ENCODE measurements at places on chromosomes 4 and X.

DNA sequence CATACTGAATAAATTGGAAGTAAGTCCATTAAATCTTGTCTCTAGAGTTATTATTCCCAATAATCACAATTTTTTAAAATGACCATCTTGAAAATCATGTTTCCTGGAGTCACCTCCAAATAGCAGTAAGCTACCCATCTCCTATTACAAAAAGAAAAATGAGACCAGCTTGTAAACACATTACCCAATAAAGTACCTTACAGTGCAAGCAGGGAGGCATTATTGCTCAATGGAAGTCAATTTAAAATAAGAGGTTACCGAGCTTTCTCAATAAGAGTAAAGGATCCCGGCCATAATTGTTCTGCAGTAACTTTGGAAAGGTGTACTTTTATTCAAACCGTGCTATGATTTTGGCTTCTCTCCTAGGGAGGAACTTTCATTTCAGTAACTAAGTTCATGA is 78.0 kb downstream of the DMD start:
- H3K27me3 ChIP-seq: no peaks in the 10 kb centered on the region
- no peak overlapping the region for H3K27ac ChIP-seq
- DNase-seq: no peak
- H3K4me1 ChIP-seq: no peaks in the 10 kb centered on the region
- no peaks in the 10 kb centered on the region for H3K36me3 ChIP-seq

- H3K27me3 ChIP-seq: no peaks in the 10 kb centered on the region
- H3K36me3 ChIP-seq: no peaks in the 10 kb centered on the region
- no peaks in the 10 kb centered on the region for H3K4me1 ChIP-seq
- H3K27ac ChIP-seq: no peak overlapping the region
- no peak overlapping the region for H3K4me3 ChIP-seq
These were observed 581.9 kb upstream of the PITX2 start for GRCh38 chr4:111204797-111205196.

DNA sequence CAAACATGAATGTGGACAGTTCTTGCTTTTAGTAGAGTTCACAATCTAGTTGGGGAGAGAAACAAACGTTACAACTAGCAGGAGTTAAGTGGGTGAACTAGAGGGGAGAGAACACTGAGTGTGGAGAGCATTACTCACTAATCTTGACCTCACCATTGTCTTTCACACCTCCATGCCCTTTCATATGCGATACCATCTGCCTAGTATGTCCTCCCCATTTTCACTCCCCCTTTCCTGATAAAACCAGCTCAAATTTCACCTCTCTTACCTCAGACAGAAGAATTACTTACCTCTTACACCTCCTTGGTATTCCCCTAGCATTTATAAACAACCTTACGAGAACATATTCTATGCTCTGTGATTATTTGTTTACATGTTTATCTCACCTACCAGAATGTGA is 53.6 kb downstream of the LAS1L start:
- no peak overlapping the region for H3K4me3 ChIP-seq
- no peaks in the 10 kb centered on the region for H3K4me1 ChIP-seq
- DNase-seq: no peak
- H3K27ac ChIP-seq: no peak overlapping the region

DNA sequence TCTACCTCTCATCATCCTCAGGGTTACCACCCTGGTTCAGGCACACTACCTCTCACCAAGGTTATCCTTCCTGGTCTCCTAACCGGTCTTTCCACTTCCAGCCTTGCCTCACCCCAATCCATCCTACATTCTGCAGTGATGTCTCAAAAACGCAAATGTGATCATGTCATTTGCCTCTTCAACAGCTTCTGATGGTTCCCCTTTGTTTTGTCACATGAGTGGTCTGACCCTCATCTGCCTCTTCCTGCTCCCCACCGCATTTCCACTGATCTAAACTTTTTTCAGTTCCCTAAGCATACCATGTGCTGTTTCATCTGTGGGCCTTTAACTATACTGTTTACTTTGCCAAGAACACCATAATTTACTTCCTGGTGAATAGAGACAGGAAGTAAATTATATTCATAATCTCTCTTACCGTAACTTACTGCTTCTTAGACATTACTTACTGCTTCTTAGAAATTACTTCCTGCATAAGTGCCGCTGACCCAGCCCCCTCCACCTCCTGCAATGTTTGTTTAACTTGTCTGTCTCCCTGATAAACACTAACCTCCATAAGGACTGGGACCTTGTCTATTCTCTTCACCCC is 27.1 kb upstream of the NSUN7 start:
- H3K4me3 ChIP-seq: no peak overlapping the region
- H3K36me3 ChIP-seq: no peaks in the 10 kb centered on the region
- no peak overlapping the region for H3K27ac ChIP-seq
- no peaks in the 10 kb centered on the region for H3K27me3 ChIP-seq

GRCh38 chr4:60857130-60857753 is 342.9 kb upstream of the ADGRL3 start:
- H3K4me3 ChIP-seq: no peak overlapping the region
- no peaks in the 10 kb centered on the region for H3K36me3 ChIP-seq
- no peaks in the 10 kb centered on the region for H3K27me3 ChIP-seq
- no peaks in the 10 kb centered on the region for H3K4me1 ChIP-seq

- peaks cover 18% of the 10 kb centered on the region for H3K27me3 ChIP-seq
- H3K4me3 ChIP-seq: no peak overlapping the region
- H3K36me3 ChIP-seq: no peaks in the 10 kb centered on the region
- DNase-seq: no peak
- no peaks in the 10 kb centered on the region for H3K4me1 ChIP-seq
- no peak overlapping the region for H3K27ac ChIP-seq
These were observed 28.3 kb upstream of the PARM1 start for GRCh38 chr4:74904509-74905065.

DNA sequence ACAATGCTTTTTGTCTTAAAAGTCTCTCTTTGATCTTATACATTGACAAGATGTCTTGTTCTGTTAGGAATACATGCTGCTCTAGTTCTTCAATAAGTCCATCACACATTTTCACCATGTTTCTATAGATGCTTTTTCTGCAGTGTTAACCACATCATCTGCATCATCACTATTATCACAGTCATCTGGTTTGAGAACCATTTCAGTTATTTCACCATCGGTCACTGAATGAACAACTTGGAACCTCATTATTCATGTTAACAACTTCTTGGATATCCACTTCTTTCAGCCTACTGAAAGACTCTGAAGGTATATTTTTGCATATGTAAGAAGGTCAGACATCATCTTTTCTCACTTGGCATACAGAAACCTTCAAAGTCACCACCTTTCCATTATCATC is 975.2 kb downstream of the STIM2 start:
- no peak overlapping the region for H3K4me3 ChIP-seq
- no peaks in the 10 kb centered on the region for H3K4me1 ChIP-seq
- no peak for DNase-seq
- H3K27ac ChIP-seq: no peak overlapping the region
- H3K27me3 ChIP-seq: no peaks in the 10 kb centered on the region

GRCh38 chr4:164012396-164013027 is 518.0 kb downstream of the TMA16 start:
- H3K27ac ChIP-seq: no peak overlapping the region
- H3K36me3 ChIP-seq: peaks cover 3% of the 10 kb centered on the region
- H3K4me3 ChIP-seq: no peak overlapping the region

GRCh38 chr4:3405176-3405575 is 36.6 kb upstream of the HGFAC start:
- H3K36me3 ChIP-seq: no peaks in the 10 kb centered on the region
- no peak overlapping the region for H3K27ac ChIP-seq
- no peaks in the 10 kb centered on the region for H3K27me3 ChIP-seq
- no peak for DNase-seq
- H3K4me1 ChIP-seq: no peaks in the 10 kb centered on the region

DNA sequence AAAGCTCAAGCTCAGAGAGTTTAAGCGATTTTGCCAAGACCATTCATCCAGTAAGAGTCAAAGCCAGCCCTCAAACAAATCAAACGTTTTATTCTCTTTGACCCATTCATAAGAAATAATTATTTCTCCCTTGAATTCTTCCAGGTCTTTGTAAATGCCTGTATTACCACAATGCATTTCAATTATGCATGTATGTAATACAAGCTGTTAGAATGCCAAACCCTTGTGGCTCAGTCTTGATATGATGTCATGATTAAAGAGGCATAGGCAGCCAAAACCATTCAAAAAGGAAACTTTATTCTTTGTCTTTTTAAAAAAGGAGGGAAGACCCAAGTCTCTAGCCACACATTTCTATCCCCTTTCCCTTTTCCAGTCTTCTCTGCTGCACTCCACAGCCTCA is 56.5 kb upstream of the PGM2 start:
- H3K36me3 ChIP-seq: no peaks in the 10 kb centered on the region
- peaks cover 12% of the 10 kb centered on the region for H3K4me1 ChIP-seq
- no peak for DNase-seq
- no peak overlapping the region for H3K27ac ChIP-seq

GRCh38 chrX:69153060-69153730 is 12.1 kb downstream of the PJA1 start:
- DNase-seq: no peak
- H3K4me1 ChIP-seq: peaks cover 1% of the 10 kb centered on the region
- no peak overlapping the region for H3K4me3 ChIP-seq
- no peak overlapping the region for H3K27ac ChIP-seq
- H3K27me3 ChIP-seq: no peaks in the 10 kb centered on the region

DNA sequence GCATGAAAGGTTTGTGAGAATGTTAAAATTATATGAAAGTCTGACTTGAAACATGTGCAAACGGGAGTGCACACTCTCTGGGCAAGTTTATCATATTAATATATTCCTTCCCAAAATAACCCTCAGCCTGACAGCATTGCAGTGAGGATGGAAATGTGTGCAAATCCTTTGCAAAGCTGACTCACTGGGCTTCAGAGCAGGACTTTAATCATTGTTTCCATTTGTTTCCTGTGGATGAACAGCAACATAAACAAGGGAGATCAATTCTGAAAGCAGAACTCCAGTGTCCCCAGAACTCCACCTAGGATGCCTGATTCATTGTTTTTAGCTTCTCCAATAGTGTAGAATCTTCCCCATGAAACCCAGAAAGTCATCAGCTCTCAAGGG is 32.9 kb downstream of the SLC2A9 start:
- no peak for DNase-seq
- no peak overlapping the region for H3K4me3 ChIP-seq
- H3K36me3 ChIP-seq: no peaks in the 10 kb centered on the region

GRCh38 chr4:176400816-176401461 is 81.2 kb downstream of the SPCS3 start:
- no peaks in the 10 kb centered on the region for H3K4me1 ChIP-seq
- H3K27me3 ChIP-seq: peaks cover 6% of the 10 kb centered on the region
- H3K27ac ChIP-seq: no peak overlapping the region
- H3K36me3 ChIP-seq: no peaks in the 10 kb centered on the region
- no peak overlapping the region for H3K4me3 ChIP-seq

GRCh38 chr4:85548841-85549240 is 73.9 kb downstream of the ARHGAP24 start:
- H3K27ac ChIP-seq: no peak overlapping the region
- no peaks in the 10 kb centered on the region for H3K27me3 ChIP-seq
- no peak overlapping the region for H3K4me3 ChIP-seq

DNA sequence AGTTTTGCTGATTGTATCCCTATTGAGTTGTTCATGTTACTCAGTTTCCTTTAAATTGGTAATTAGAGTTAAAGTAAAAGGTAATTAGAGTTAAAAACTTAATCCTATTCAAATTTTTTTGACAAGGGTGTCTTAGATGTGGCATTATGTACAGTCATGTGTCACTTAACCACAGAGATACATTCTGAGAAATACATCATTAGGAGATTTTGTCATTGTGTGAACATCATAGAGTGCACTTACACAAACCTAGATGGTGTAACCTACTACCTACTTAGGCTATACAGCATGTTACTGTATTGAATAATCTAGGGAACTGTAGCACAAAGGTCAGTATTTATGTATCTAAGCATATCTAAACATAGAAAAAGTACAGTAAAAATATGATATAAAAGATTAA is 39.2 kb downstream of the BEX3 start:
- DNase-seq: no peak
- H3K4me3 ChIP-seq: no peak overlapping the region
- peaks cover 5% of the 10 kb centered on the region for H3K36me3 ChIP-seq
- no peak overlapping the region for H3K27ac ChIP-seq

DNA sequence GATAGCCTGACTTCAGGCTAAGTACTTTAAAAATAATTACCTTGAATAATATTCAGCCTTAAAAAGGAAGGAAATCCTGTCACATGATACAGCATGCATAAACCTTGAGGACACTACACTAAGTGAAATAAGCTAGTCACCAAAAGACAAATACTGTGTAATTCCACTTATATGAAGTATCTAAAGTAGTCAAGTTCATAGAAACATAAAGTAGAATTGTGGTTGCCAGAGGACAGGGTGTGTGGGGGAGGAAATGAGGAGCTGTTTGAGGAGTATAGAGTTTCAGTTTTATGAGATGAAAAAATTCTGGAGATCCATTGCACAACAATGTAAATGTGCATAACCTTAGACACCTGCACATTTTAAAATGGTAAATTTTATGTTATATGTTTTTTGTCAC is 5.6 kb upstream of the STPG2 start:
- peaks cover 5% of the 10 kb centered on the region for H3K4me1 ChIP-seq
- H3K4me3 ChIP-seq: no peak overlapping the region
- DNase-seq: no peak
- peaks cover 3% of the 10 kb centered on the region for H3K27me3 ChIP-seq
- no peaks in the 10 kb centered on the region for H3K36me3 ChIP-seq

DNA sequence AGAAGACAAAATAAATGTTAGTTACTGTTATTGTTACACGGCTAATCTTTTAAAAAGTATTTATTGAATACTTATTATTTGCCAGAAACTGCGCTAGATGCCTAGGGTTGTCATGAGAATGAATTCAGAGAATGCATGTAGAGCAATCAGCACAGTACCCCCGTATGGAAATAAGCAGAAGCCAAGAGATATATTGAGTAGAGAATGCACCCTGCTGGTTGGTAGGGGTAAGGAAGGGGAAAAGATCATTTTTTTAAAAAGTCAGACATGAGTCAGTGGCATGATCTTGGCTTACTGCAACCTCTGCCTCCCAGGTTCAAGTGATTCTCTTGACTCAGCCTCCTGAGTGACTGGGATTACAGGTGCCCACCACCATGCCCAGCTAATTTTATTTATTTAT is 13.1 kb upstream of the DRP2 start:
- H3K27me3 ChIP-seq: no peaks in the 10 kb centered on the region
- H3K4me3 ChIP-seq: no peak overlapping the region
- no peak overlapping the region for H3K27ac ChIP-seq
- no peak for DNase-seq
- no peaks in the 10 kb centered on the region for H3K36me3 ChIP-seq

GRCh38 chr4:659851-660250 is 14.2 kb downstream of the ATP5ME start:
- H3K4me1 ChIP-seq: peaks cover 5% of the 10 kb centered on the region
- DNase-seq: peak; percentile 50
- H3K27me3 ChIP-seq: no peaks in the 10 kb centered on the region

DNA sequence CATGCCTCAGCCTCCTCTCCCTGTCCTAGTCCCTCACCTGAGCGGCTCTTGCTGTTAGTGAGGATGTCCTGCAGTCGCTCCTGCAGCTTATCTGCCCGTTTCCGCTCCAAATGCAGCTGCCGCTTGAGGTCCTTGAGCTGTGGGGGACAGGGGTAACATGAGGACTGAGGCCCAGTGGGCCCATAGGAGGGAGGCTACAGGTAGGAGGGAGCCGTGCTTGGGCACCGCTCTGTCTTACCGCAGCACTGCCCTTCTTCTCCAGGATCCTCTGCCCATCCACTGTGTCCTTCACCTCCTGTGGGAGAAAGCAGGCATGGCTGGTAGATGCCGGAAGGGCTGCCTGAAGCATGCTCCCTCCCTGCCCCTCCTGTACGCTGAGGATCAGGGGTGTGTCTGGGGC is 9.5 kb upstream of the KCND1 start:
- peaks cover 11% of the 10 kb centered on the region for H3K36me3 ChIP-seq
- no peak for DNase-seq
- H3K4me1 ChIP-seq: no peaks in the 10 kb centered on the region
- H3K27ac ChIP-seq: no peak overlapping the region
- no peaks in the 10 kb centered on the region for H3K27me3 ChIP-seq
